ENCODE measurements at places on chromosomes 7 and 10.

DNA sequence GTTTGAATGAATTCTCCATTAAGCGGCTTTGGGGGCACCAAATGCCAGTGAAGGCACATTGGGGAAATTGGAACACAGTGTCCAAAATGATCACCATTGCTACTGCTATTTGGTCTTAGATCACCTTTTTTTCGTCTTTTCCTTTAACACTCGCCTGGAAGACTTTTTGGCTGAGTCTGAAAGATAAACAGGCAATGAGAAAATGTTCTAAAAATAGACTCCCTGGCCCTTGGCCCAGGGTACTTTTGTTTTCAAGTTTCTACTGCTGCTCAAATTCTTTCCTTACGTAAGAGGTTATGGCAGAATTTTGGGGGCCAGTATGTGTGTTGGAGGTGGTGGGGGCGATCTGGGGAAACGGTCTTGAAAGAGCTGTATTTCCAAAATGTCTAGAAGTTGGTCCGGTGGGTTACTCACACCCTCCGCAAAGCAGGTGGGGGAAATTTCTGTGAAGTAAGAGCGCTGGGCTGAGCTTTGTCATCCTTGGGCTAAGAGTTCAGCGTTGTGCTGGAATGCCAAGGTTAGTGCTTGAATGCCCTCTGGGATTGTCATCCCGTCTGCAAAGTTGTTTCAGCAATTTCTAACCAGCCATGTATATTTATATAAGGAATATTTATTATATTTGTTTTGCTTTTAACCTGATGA is 1.3 kb upstream of the ITPRIP start:
- no peak for DNase-seq

DNA sequence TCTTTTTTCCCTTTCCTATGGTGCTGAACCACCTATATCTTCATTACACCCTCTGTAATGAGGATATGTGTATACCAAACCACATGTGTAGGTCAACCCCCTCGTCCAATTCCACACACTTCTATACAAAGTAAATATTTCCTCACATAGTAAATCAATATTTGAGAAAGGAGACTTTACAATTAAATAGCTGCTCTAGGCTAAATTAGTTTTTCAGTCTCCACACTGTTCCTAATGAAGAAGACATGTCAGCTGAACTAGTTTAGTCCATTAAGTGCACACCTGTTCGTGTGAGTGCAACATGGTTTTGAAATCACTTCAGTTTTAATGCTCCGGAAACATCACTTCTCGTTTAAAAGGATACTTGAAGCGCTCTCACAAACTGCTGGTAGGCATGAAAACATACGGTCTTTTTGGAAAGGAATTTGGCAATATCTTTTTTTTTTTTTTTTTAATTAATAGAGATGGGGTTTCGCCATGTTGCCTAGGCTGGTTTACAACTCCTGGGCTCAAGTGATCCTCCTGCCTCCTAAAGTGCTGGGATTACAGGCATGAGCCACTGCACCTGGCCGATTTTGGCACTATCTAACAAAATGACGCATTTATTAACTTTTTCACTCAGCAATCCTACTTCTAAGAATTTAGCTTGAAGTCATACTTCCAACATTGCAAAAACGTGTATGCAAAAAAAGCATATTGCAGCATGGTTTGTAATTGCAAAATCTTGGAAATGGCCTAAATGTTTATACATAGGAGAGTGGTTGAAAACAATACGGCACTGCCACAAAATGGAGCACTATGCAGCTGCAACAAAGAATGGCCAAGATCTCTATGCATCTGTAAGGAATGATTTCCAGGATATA is 2.1 kb upstream of the XRCC2 start:
- no peak for DNase-seq

GRCh38 chr10:97582169-97582568 is 2.0 kb upstream of the HOGA1 start:
- no peak for DNase-seq

GRCh38 chr10:51894771-51895578 is 195.6 kb upstream of the CSTF2T start:
- no peak for DNase-seq

DNA sequence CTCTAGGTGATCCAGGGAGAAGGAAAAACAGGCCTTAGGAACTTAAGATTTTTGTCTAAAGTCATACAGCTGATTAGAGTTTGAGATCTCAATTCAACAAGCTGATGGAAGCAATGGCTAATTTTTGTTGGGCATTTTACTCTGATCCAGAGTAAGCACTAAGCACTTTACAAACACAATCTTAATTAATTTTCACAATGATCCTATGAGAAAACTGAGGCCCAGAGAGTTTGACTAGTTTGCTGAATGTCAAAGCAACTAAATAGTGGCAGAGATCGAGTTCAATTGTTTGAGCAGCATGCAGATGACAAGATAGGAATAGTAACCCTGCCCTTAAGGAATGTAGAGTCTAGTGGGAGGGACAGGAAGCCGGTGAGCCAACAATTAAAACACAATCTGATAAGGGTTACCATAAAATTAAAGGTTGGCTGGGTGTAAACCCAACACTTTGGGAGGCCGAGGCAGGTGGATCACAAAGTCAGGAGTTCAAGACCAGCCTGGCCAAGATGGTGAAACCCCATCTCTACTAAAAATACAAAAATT is 13.5 kb upstream of the RPEL1 start:
- DNase-seq = no peak

DNA sequence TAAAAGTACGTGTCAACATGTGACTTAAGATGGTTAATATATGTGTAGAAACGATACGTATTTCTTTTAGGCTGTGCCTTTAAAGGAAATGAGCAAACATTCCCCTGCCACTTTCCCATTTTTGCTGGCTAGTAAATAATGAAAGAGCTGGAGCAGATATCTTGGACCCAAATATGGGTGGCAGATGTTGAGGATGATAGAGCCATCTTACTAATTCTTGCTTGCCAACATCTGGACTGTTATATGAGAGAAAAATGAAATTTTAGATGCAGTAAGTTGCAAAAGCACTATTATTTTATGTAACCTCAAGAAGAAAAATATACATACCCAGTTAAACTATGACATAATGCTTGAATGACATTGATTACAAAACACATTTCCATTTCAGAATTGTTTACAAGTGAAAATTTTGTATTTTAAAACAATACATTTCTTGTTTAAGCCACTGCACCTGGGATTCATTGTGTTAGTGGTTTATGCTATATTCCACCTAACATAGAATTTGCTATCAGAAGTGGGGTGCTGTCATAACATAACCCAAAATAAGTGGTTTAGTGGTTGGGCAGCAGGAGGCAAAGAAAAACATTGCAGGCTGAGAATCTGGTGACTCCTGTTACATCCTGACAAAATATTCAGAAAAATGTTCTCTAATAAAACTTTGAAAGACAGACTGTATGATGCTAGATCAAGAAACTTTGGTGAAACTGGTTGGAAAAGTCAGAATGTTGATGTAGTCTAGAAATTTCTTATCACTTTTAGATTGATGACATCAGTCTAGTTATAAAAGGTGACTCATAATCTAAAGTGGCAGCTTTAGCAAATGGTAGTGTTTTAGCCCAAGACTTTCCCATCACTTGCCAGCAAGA is 305.0 kb downstream of the PTEN start:
- no peak for DNase-seq

- no peak for DNase-seq
These were observed 35.7 kb downstream of the ZCCHC24 start for GRCh38 chr10:79409726-79410085.

- no peak for DNase-seq
These were observed 1.0 kb upstream of the PAX2 start for GRCh38 chr10:100744136-100744986.

- no peak for DNase-seq
These were observed 40.9 kb downstream of the CDH23 start for GRCh38 chr10:71437537-71438092.

DNA sequence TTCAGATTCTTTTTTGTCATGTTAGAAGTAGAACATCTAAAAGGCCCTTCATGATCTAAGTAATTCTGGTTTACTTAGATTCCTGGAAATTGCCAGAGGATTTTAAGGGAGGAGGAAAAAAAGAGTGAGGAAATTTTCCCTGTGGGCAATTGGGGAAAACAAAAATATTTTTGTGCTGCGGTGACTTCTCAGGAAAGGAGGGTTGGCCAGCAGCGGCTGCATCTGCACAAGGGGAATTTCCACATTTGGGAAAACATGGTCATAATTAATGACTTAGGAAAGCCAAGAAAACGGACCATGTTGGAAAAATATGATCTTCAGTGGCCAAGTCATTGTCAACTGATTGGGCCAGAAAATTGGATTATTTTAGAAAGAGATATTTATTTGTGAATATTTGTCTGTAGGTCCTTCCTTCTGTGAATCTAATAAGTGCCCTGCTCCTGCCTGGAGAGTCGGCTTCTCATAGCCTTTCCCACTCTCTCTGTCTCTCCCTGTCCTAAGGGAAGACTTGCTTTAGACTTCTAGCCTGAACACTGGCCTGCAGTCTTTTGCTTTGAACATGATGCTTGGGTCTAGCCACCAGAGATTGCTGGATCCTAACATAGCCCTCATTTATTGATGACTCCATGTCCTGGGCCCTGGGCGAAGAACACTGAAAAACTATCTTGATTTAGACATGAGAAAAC is 124.2 kb upstream of the MKLN1 start:
- DNase-seq = no peak
